HT-29 (cell line): ENCODE measurements at places on chromosomes 4 and X.

DNA sequence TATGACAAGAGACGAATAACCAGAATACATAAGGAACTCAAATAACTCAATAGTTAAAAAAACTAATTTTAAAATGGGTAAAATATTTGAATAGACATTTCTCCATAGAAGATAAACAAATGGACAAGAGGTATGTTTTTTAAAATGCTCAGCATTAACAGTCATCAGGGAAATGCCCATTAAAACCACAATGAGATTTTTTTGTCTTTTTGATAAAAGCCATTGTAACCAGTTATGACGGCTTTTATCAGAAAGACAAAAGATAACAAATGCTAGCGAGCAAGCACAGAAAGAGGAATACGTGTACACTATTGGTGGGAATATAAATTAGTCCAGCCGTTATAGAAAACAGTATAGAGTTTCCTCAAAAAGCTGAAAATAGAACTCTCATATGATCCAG lies 388.2 kb upstream of the INTU start:
- DNase-seq, result no peak

DNA sequence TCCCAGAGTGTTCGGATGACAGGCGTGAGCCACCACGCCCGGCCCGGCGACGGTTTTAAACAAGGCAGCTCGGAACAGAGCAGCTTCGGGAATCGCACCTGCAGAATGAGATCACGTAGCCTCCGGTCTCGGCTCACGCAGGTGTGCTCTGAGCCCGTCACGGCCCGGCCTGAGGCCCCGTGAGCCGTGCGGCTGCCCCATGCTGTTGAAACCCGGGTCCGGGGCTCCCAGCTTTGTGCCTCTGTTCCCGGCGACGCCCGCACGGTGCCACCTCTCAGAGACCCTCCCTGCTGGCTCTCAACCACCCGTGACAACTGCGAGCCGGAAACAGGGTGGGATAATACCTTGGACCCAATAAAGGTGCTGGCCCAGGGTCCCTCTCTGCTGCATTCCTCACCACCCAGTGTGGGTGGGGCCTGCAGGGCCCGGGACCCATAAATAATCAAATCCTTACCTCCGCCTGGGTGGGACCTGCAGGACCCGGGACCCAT lies 13.4 kb upstream of the PLCXD1 start:
- DNase-seq, result peak; percentile 29

DNA sequence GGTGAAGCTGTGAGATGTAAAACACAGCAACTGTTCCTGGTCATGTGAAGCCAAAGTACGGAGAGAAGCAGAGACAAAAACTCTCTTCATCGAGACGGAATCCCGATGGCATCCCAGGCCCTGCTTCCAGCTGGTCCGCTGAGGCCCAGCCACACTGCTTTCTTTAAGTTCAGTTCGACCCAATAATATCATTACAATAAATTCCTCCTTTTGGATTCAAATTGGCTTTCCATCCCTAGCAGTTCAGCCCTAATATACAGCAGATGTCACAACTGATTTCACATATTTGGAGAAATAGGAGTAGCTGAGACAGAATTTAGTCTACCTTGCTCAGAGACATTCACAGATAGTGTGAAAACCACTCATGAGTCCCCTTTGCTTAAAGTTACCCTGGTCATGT lies 98.3 kb upstream of the SPRY1 start:
- DNase-seq, result no peak

DNA sequence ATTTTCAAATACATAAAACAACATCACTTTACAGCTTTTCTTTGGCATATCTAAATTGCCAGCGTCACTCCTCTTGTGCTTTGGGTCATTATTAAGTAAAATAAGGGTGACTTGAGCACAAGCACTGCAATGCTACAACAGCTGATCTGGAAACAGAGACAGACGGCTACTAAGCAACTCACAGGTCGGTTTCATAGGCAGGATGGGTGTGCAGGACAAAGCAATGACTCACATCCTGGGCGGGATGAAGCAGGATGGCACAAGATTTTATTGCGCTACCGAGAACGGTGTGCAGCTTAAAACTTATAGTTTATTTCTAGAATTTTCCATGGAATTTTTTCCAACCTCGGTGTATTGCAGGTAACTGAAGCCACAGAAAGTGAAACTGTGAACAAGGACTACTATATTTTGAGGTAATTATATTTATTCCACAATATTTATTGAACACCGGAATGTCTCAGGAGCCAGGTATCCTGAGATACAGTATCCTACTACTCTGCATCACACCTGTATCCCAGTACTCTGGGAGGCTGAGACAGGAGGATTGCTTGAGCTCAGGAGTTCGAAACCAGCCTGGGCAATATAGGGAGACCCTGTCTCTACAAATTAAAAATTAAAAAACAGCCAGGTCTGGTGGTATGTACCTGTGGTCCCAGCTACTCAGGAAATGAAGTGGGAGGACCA lies 215.5 kb downstream of the APBB2 start:
- DNase-seq, result peak; percentile 76

- DNase-seq, result no peak
Measured at GRCh38 chr4:97144199-97144598, 999.1 kb downstream of the STPG2 start.

DNA sequence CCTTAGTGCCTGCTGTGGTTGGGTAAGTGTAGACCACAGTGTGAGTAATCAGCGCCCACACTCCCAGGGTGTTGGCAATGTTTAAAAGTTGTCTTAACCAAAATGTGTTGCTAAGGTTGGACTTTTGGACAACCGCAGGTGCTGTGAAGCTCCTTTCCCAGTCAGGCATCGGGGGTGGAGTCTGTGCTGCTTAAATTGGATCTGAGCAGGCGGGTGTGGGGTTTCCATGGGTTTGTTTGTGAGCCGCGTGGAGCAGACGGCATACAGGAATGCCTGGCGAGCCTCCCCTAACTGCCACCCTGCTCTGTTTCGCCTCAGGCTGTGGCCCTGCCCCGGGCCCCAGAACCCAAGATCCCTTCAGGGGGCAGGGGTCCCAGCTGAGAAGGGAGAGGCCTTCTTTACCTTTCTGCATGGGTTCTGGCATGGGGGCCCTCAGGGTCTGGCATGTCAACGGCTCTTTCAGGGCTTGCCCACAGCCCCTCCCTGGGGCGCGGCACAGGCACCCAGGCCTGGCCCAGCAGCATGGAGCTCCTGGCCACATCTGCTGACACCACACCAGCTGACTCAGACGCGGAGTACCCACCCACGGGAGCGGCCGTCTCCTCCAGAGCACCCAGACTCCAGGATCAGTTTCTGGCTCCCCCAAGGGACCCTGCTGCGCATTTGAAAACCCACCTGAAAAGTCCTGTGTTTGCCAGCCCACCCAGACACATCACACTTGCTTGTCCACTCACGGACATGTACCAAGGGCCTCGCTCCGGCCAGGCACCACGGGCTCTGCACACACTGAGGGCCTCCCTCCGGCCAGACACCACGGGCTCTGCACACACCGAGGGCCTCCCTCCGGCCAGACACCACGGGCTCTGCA lies 5.1 kb upstream of the SPON2 start:
- no peak for DNase-seq

GRCh38 chr4:10526429-10527222 lies 69.4 kb upstream of the ZNF518B start:
- DNase-seq, result no peak

DNA sequence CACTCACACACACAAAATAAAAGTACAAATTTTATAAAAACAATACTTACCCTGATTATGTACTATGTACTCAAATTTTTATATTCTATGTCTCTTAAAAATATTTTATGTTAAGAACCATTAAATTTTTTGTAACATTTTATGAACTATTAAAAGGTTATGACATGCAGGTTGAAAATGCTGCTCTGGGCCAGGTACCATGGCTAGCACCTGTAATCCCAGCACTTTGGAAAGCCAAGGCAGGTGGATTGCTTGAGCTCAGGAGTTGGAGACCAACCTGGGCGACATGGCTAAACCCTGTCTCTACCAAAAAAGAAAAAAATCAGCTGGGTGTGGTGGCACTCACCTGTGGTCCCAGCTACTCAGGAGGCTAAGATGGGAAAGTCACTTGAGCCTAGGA lies 29.4 kb upstream of the SPINK2 start:
- no peak for DNase-seq

GRCh38 chrX:34859191-34859590 lies 83.4 kb upstream of the FAM47B start:
- no peak for DNase-seq

GRCh38 chr4:97978791-97979488 lies 164.3 kb downstream of the STPG2 start:
- DNase-seq, result no peak

- no peak for DNase-seq
Measured at GRCh38 chrX:111616786-111617185, 64.2 kb upstream of the ALG13 start.

GRCh38 chrX:71366674-71367256 lies 608 bp downstream of the TAF1 start:
- DNase-seq, result peak; percentile 31

GRCh38 chrX:57119416-57119815 lies 1.9 kb downstream of the SPIN2B start:
- DNase-seq, result no peak

GRCh38 chrX:148536961-148537360 lies 36.5 kb downstream of the AFF2 start:
- DNase-seq, result no peak

GRCh38 chr4:72365016-72365415 lies 204.0 kb downstream of the ADAMTS3 start:
- DNase-seq, result no peak

GRCh38 chrX:42807393-42807792 lies 29.4 kb upstream of the PPP1R2C start:
- DNase-seq, result no peak

DNA sequence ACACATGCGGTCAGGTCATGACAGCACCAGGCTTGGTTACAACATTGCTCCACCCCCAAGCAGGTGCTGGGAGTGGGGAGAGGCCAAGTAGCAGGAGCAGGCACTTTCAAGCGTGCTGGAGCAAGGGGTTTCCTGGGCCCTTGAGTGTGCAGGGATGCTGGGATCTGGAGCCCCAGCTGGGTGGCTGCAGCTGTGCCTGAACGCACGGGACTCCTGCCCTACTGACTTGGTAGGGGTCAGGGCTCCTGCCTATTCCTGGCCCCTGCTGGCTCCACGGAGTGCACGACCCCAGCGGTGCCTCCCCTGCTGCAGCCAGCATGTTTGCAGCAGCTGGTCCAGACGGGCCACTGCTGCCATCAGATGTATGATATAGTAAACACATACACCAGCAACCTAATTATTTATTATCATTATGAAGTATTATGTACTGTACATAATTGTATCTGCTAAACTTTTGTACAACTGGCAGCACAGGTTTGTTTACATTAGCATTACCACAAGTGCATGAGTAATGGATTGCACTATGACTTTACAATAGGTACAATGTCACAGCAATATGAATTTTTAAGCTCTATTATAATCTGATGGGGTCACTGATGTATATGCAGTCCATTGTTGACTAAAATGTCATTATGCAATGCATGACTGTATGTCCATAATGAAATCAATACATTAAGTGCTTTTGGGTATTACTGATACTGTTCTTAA lies 620.6 kb downstream of the RAPGEF2 start:
- no peak for DNase-seq

DNA sequence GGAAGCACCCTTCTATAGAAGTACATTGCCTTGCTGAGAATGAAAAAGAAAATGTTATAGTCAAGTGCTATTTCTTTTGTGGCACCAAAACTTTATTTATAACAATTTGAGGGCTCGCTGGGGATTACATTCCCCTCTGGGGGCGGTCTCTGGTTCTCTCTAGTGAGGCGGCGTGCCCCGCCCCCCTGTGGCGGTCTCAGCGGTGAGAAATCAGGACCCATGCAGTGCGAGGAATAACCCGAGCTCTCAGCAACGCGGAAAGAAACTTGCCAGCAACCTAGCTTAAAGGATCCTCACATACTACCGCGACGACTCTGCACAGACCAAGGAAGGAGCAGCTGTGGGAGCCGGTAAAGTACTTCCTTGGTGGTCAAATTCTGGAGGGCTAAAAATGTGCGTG lies 83.4 kb upstream of the SHISA3 start:
- no peak for DNase-seq

- no peak for DNase-seq
Measured at GRCh38 chr4:8148159-8148558, 10.5 kb downstream of the ABLIM2 start.

GRCh38 chrX:45056428-45057145 lies 144.1 kb downstream of the DIPK2B start:
- DNase-seq, result no peak

GRCh38 chr4:76658231-76659102 lies 223.4 kb downstream of the SHROOM3 start:
- no peak for DNase-seq

- DNase-seq, result no peak
Measured at GRCh38 chr4:35063031-35063570, 1181.2 kb downstream of the ARAP2 start.

- DNase-seq, result no peak
Measured at GRCh38 chrX:118062817-118063615, 53.6 kb downstream of the KLHL13 start.

DNA sequence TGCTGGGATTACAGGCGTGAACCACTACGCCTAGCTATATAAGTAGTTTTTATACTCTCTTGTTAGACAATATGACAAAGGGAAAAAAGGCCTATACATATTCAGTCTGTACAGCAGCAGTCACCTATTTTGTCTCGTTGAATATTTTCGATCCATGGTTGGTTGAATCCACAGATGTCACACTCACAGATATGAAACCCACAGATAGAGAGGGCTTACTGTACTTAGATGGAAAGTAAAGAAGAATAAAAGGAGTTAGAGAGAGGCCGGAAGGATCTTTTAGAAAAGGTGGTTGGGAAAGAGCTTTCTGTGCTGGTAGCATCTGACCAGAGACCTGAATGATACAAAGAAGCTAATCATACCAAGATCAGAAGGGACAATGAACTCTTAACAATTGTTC lies 38.3 kb upstream of the SPINK2 start:
- no peak for DNase-seq

DNA sequence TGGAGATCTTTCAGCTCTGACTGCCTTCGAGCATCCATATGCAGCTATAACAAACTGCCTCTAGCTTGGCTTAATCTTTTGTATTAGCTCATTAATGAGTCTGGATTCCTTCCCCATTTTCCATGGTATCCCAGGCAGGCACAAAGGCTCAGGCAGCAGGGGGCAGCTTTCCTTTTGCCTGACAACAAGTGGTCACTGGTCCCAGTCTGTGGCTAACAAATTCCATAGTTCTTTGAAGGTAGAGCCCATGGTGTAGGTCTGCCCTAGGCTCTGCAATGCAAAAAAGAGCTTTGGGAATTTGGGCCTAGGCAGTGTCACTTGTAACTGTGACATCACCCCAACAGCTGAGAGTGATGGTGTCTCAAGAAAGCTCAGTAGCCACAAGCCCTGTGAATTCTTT lies 234.4 kb upstream of the GPC4 start:
- no peak for DNase-seq

- DNase-seq, result no peak
Measured at GRCh38 chrX:10649265-10649664, 28.9 kb upstream of the MID1 start.

GRCh38 chr4:67922697-67923096 lies 38.9 kb upstream of the TMPRSS11D start:
- no peak for DNase-seq
